ENCODE measurements at places on chromosomes 16 and 17.

DNA sequence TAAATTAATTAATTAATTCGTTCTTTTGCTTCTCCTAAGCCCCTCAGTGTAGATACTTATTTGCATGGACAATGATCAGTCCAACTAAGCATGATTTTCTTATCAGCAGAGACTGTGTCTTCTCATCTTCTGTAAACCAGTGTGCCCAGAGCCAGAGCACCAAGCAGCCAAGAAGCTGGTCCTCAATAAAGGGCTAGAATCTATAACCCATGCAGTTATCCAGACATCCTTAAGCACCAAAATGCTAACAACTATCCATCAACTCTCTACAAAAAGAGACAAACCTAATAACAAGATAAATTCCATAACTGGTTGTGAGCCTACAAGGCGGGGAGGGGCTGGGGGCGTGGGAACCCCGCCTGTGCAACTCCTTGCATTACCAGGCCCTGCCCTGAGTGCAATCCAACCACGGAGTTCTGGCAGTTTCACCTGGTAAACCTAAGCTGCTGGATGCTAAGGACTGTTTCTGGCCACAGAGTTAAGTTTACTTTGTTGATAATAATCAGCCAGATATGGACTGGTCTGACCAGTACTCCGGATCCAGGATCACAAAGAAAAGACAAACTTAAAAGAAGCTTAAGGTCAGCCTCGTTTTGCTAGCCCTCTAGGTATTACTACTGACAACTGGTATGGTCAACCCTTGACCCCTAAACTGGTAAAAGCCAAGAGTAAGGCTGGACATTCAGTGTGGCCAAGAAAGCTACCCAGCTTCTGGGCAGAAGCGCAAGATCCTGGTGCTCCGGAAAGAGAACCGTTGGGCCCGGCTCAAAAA lies 51.5 kb downstream of the ZFHX3 start:
- DNase-seq, result no peak

GRCh38 chr17:29445844-29446243 lies 55.7 kb downstream of the TAOK1 start:
- DNase-seq, result no peak

GRCh38 chr16:70589998-70590471 lies 56.3 kb upstream of the IL34 start:
- no peak for DNase-seq

GRCh38 chr16:46757339-46758050 lies 9.4 kb upstream of the MYLK3 start:
- no peak for DNase-seq
